Stimulated activated CD8-positive, alpha-beta memory T cell treated with anti-CD3 and anti-CD28 coated beads, Interleukin-7, amount 100 ng/mL, for 1 hour (primary cell): ENCODE measurements at places on chromosomes 5 and 9.

GRCh38 chr5:20833081-20833627, 845.2 kb upstream of the CDH18 start:
- no peak for DNase-seq

DNA sequence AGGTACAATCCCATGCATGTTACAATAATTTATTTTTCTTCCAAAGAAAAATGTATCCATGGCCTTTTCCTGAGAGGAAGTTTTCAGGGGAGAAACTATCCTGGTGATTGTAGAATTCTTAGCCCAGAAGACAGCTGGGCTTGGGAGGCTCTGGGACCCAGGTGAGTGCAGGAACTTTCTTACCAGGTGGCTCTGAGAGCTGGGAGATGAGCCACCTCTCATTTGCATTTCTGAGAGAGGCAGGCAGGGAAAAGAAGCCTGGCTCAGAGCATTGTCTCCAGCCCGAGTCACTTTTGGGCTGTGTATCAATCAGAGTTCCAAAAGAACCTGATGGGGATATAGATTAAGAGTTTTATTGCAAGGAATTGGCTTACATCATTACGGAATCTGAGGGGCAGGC, 52.7 kb downstream of the ALG2 start:
- DNase-seq = no peak

DNA sequence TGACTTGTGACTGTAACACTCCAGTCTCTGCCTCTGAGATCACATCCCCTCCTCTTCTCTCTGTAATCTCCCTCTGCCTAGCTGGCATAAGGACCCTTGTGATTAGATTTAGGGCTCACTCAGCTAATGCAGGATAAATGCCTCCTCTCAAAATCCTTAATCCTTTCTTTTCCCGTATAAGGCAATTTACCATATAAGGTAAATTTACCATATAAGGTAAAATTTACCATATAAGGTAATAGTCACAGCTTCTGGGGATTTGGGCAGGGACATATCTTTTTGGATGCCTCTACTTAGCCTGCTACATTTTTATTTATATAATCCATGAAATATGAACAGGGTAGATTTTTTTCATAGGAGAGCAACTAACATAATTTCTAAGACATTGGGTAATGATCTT, 318.0 kb upstream of the PUM3 start:
- DNase-seq = no peak

DNA sequence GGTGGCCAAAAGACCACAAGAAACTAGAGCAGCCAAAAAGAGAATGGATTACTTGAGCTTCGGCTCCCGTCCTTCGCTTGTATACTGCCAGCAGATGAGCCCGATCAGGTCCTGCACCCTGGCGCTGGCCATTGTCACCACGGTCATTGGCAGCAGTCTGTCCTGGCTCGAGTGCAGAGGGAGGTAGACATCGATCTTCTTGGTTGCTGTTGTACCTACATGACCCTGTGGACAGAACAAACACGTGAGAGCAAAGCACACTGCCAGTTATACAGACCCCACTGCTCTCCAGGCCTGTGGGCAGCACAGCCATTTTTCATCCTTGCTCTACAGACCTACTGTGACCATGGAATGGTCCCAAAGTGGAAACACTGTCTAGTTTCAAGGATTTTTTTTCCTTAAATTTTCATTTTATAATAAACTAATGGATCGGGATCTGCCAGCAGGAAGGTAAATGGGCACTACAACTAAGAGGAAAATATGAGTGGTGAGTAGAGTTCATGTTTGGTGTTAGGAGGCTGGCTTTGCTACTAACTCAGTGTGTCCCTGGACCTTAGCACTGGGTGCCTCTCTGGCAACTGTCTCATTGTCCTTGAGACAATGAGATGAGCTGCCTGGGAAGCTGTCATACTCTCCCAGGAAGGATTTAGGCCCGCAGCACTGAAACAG, 121.4 kb downstream of the MAPKAP1 start:
- no peak for DNase-seq

GRCh38 chr9:97387936-97388684, 23.8 kb upstream of the TDRD7 start:
- DNase-seq = no peak

DNA sequence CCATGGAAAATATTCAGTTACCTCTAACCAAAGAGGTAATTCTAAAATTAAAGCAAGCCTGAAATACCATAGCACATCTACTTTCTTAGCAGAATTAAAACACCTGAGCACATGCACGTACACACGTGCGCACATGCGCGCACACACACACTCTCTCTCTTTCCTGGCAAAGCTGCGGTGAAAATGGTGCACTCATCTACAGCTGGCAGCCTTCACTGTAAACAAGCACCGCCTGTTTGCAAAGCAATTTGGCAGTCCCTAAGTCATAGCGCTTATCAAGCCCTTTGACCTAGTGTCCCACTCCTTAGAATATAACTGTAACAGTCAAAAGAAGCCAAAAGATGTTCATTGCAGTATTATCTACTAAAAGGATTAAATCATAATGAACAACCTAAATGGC, 278.7 kb downstream of the DENND1A start:
- no peak for DNase-seq

- no peak for DNase-seq
Observed at GRCh38 chr9:68981789-68982188, 32.1 kb downstream of the PRKACG start.

GRCh38 chr9:138077126-138077525, 199.5 kb downstream of the CACNA1B start:
- no peak for DNase-seq

- no peak for DNase-seq
Observed at GRCh38 chr9:21412107-21412506, 3.2 kb downstream of the IFNA8 start.
